ENCODE measurements at places on chromosomes 2 and 18.

DNA sequence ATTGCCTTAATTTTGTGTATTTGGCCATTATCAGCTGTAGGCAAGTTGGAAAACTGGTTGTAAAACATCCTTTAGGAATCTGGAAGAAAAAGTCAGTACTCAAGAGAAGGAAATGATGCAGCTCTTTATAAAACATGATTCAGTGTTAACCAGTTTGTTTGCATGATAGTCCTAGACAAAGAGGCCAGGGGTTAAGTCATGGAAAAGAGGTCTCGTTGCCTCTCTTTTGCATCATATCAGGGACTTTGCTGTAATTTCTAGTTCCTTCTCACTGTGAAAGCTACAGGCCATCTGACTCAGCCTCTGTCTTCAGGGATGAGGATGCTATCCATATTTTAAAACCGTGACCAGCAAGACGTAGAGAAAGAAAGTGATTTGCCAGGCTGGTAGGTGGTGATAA lies 38.0 kb downstream of the NPAS2 start:
- no peak for DNase-seq

DNA sequence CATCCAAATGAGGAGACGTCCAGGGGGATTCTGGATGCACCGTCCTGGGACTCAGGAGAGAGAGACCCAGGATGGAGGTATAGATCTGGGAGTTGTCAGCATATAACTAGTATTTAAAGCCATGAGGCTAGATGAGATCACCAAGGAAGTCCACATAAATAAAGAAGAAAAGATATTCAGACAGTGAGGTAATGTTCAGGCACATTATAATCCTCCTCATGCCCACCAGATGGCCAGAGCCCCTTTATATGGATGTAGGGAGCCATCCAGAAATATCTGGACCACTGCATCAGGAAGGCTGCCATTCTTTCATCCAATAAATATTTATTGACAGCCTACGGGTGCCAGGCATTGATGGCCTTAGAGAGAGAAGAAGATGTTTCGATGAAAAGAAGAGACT lies 21.2 kb upstream of the NCKAP5 start:
- DNase-seq, result no peak

- no peak for DNase-seq
These were observed 9.4 kb downstream of the RNU2-63P start for GRCh38 chr2:88006912-88007439.

DNA sequence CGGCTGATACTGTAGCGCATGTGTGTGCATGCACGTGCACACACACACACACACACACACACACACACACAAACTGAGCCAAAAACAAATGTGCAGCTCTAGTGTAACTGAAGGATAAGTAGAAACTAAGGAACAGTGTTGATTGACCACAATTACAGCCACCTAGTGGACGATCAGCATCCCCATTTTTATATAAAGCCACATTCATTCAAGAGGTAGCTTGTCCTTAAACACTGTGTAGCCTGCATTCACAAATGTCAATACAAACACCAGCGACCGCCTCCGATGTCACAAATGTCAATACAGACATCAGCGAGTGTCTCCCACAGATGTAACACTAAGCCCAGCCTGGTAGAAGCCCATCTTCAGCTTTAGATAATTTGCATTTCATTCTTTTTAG lies 167.4 kb downstream of the PTGR3 start:
- no peak for DNase-seq

GRCh38 chr2:6864923-6865345 lies 773 bp downstream of the CMPK2 start:
- DNase-seq, result no peak

GRCh38 chr2:109335631-109336176 lies 206.7 kb downstream of the SH3RF3 start:
- DNase-seq, result no peak

GRCh38 chr2:121682396-121683298 lies 33.4 kb upstream of the CLASP1 start:
- DNase-seq, result no peak

DNA sequence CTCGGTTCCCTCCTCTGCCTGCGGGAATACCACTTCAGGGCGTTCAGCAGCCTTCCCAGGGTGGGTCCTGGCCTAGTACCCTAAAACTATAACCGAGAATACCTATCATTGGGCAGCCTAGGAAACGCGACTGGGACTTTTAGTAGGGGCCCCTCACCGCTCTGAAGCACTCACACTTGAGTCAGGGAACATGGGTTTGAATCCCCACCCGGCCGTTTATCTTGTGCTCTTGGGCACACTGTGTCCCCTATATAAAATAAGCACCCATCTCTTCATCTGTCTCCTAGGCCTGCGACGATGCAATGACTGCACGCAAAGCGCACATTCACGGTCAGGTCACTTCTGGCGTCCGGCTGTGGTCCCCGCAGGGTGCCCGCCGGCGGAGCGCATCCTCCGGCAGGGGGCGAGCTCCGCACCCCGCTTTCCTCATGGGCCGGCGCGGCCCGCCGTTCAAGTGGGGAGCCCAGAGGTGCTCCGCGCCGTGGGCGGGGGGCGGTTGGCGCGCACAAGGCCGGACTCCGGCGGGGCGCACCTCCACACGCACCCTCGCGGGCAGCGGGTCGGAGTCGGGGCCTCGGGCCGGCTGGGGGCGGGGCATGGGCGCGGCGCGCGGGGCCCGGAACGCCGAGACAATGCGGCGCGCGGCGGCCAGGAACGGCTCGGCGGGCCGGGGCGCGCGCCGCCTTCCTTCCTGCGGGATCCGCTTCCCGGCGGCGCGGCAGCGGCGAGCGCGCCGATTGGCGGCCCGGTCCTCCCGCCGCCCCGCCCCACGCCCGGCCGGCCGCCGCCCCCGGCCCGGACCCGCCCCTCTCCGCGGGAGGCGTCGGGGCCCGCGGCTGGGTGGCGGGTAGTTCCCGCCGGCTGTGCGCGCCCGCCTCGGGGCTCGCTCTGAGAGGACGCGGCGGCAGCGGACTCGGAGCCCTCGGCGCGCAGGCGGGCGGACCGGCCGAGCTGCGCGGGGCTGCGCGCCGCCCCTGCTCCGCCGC lies at the start of gene ASAP2:
Gene ASAP2, plus strand, starts transcription at position 850 of the 986 bp plus-strand sequence. CDS start 293 bp downstream, outside the sequence.
- peak; percentile 47 for DNase-seq

GRCh38 chr2:17588031-17588430 lies 47.5 kb downstream of the VSNL1 start:
- DNase-seq, result no peak

DNA sequence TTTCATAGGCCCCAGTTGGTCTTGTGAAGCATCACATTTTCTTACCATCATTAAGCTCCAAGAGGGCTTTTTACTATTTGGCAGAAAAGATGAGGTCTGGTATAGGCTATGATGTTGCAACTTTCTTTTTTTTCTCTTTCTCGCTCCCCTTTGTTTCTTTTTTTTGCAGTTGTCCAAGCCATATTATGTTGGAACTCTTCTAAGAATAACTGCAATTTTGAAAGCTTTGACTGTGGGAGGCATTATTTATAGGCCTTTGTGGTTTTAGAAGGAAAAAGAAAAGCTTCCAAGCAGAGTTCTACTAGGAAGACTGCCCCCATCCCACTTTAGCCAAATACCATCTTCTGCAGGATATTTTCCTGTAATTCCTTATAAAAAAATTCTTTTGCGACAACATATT lies 571.6 kb downstream of the ARHGAP15 start:
- DNase-seq, result no peak

DNA sequence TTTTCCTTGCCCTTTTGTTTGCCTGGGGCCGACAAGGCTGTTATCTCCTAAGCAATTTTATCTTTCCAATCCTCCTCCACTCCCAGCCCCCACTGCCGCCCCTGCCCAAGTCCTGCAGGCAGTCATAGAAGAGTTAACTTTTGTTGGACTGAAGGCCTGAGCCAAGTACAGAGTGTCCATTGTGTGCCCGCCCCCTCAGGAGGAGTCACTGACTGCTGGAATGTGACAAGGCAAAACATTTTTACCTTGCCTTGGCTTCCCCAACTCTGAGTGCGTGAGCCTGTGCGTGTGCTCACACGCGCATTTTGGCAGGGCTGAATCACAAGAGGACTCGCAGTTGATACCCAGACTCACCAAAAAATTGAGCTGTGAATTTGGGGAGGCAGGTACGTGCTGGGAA lies 16.2 kb downstream of the SETBP1 start:
- DNase-seq, result no peak

DNA sequence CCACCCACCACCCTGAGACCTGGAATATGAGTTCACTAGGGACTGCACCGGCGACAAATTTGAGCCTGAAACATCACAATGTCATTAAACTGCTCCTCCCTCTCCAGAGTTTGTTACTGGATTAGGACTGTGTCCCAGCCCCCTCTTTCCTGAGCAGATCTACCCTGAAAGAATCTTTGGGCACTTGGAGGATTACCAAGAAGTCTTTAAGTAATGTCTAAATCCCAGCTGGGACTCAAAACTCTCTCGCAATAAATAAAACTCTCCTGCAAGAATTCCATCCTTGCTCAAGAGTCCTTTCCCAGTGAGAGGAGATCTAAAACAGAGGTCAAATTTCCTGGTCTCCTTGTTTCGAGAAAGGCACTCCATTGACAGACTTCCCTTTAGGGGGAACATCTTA lies 20.9 kb downstream of the GKN2 start:
- DNase-seq, result no peak

GRCh38 chr2:171316755-171317337 lies 116.9 kb downstream of the METTL8 start:
- no peak for DNase-seq

- DNase-seq, result no peak
These were observed at the start of gene FRZB for GRCh38 chr2:182866461-182867406. TSS of gene FRZB (minus strand) at chr2:182866637. CDS start at chr2:182866552, 85 bp downstream.

GRCh38 chr2:102155703-102156515 lies 13.4 kb downstream of the IL1R1 start:
- no peak for DNase-seq

GRCh38 chr2:3513026-3513810 lies 6.1 kb downstream of the ADI1 start:
- no peak for DNase-seq

GRCh38 chr2:153536115-153536514 lies 57.6 kb upstream of the RPRM start:
- no peak for DNase-seq

GRCh38 chr2:25491966-25492532 lies 150.3 kb upstream of the DNMT3A start:
- DNase-seq, result no peak

GRCh38 chr2:216956820-216957493 lies 97.1 kb upstream of the TNP1 start:
- DNase-seq, result no peak

DNA sequence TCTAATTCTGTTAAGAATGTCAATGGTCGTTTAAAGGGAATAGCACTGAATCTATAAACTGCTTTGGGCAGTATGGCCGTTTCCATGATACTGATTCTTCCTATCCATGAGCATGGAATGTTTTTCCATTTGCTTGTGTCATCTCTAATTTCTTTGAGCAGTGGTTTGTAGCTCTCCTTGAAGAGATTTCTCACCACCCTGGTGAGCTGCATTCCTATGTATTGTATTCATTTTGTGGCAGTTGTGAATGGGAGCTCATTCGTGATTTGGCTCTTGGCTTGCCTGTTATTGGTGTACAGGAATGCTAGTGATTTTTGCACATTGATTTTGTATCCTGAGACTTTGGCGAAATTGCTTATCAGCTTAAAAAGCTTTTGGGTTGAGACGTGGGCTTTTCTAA lies 38.3 kb upstream of the WDR75 start:
- DNase-seq, result no peak

DNA sequence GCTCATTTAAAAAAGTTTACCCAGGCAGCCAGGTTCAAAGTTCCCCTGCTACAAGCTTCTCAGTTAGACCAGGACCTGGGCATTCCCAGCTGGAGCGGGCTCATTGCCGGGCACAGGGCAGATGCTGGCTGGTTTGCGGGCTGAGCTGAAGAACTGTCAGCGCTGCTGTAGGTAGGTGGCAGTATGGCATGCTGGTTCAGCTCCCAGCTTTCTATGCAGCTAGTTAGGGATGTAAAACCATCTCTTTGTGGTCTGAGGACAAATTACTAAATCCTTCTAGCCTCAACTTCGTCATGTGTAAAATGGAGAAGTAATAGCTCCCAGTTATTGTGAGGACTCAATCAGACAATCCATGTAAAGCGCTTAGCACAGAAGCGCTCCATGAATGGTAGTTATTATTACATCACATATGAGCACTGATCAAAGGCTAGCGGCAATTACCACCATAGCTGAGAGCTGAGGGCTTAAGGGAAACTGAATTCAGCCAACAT lies 2.4 kb upstream of the LDLRAD4 start:
- peak; percentile 35 for DNase-seq

GRCh38 chr18:46416706-46417638 lies 240.0 kb downstream of the LOXHD1 start:
- no peak for DNase-seq

- DNase-seq, result no peak
These were observed 69.5 kb downstream of the MYO5B start for GRCh38 chr18:50125456-50125855.

DNA sequence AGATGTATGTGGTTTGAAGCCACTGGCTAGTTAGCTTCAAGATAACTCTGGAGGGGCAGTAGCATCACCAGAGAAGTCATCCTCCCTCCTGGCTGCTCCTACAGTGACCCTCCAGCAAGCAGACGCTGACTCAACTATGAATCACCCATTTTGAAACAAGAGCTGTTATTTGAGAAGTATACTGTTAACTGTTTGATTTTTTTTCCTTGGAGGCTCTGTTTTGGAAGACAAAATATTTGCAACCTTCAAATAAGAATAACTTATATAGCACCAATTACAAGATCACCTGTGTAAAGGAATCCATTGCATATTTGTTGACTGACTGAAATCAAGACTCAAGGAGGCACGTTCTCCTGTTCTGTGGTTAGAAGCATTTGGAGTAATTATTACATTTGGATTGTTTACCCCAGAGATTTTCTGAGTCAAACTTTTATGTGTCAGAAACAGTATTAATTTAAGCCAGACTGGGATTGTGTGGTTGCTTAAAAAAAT lies 313.8 kb downstream of the MTX2 start:
- DNase-seq, result no peak

DNA sequence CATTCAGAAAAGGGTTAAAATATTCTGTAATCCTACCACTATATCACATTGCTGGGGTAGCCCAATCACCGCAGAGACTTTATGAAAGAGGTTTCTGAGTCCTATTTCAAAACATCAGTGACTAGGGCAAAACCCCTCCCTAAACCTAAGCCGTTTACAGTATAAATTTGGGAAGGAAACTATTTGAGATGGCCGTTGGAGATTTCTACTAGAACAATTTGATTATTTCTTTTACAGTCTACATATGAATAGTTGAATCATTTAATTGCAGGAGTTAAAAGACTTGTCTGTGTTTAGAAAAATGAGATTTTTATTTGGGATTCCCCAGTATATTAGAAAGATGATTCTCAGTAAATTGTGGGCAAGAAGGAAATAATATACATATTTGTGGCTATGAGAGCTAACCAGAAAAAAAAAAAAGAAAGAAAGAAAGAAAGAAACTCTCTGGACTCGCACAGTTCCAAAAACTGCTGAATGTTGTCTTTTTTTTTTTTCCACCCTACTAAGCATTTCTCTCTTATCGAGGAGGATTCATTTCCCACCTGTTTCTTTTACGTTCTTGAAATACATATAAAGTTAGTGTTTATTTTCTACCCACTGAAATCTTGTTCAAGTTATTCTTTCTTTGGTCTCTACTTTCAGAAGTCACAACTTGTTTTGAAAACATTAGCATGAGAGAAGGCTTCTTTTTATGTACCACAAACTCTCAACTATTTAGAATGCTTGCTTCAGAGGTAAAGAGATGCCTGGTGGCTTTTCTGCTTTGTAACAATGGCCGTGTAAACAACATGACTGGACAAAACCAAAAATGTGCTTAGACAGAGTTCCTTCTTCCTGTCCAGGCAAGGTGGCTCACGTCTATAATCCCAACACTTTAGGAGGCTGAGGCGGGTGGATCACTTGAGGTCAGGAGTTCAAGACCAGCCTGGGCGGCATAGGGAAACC lies 65.9 kb downstream of the BCL2 start:
- DNase-seq, result no peak
